ENCODE measurements at places on chromosomes 1 and 21.

- H3K36me3 ChIP-seq: peaks cover 6% of the 10 kb centered on the region
- no peak overlapping the region for H3K4me3 ChIP-seq
- DNase-seq: no peak
- no peak overlapping the region for H3K27ac ChIP-seq
These were observed 27.8 kb downstream of the WNT2B start for GRCh38 chr1:112536561-112536960.

- H3K27me3 ChIP-seq: no peaks in the 10 kb centered on the region
- no peaks in the 10 kb centered on the region for H3K4me1 ChIP-seq
- H3K4me3 ChIP-seq: no peak overlapping the region
- DNase-seq: no peak
These were observed 199.2 kb upstream of the ST6GALNAC5 start for GRCh38 chr1:76668046-76668445.

DNA sequence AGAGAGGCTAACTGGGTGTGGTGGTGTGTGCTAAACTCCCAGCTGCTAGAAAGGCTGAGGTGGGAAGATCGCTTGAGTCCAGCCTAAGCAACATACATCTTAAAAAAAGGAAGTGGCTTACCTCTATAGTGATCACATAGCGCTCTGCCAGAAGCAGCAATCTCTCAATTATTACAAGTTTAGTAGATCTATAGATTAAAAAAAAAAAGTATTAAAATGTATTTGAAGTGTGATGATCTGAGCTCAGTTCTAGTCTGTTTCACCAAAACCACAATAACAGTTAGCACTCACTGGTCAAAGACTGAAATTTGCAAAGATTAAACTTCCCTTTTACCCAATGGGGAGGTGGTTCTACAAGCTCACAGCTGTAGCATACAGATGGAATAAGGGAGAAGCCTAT lies 76.3 kb downstream of the USP24 start:
- no peak overlapping the region for H3K27ac ChIP-seq
- no peaks in the 10 kb centered on the region for H3K27me3 ChIP-seq
- H3K4me3 ChIP-seq: no peak overlapping the region
- peaks cover 30% of the 10 kb centered on the region for H3K36me3 ChIP-seq
- no peak for DNase-seq

- H3K36me3 ChIP-seq: no peaks in the 10 kb centered on the region
- H3K4me3 ChIP-seq: no peak overlapping the region
- peaks cover 4% of the 10 kb centered on the region for H3K27me3 ChIP-seq
- DNase-seq: no peak
- peaks cover 3% of the 10 kb centered on the region for H3K4me1 ChIP-seq
- H3K27ac ChIP-seq: no peak overlapping the region
These were observed 58.0 kb downstream of the STUM start for GRCh38 chr1:226606311-226607267.

DNA sequence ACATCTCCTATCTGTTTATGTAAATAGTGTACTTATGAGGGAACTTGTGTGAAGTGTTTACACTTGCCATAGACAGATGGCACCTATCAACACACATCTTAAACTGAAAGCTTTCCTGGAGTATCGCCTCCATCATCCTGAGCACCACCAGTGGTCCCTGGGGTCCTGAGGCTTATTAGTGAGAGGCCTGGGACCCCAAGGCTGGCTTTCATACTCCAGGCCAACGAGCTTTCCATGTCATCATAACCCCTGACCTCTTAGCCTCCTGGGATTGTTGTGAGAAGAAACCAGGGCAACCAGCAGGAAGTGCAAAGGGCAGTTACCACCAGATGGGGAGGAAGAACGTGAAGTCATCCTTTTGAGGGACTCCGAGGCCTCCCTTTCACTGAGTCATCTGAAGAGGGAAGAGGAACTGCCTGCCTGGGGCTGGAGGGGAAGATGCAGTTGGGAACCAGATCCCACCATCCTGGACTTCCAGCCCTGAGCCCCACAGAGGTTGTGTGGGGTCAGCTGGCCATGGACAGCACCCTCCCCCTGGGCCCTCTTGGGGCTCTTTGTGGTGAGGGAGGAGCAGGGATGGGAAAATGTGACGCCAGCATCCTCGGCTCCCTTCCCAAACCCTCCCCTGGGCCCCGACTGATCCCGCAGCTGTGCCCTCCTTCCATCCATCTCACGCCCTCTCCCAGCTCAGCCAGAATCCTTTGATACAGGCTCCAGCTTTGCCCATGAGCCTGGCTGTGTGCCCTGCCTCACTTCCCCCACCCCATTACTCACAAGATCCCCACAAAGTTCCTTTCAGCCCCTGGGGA lies 5.8 kb downstream of the INKA2 start:
- H3K4me1 ChIP-seq: peaks cover 15% of the 10 kb centered on the region
- no peak for DNase-seq
- H3K27ac ChIP-seq: peak overlapping the region; percentile 38
- H3K27me3 ChIP-seq: peaks cover 8% of the 10 kb centered on the region
- H3K4me3 ChIP-seq: no peak overlapping the region
- H3K36me3 ChIP-seq: no peaks in the 10 kb centered on the region

GRCh38 chr1:238652346-238652968 lies 733.9 kb upstream of the CHRM3 start:
- H3K27me3 ChIP-seq: no peaks in the 10 kb centered on the region
- no peak overlapping the region for H3K4me3 ChIP-seq
- DNase-seq: no peak
- no peaks in the 10 kb centered on the region for H3K4me1 ChIP-seq
- H3K36me3 ChIP-seq: no peaks in the 10 kb centered on the region
- H3K27ac ChIP-seq: no peak overlapping the region

DNA sequence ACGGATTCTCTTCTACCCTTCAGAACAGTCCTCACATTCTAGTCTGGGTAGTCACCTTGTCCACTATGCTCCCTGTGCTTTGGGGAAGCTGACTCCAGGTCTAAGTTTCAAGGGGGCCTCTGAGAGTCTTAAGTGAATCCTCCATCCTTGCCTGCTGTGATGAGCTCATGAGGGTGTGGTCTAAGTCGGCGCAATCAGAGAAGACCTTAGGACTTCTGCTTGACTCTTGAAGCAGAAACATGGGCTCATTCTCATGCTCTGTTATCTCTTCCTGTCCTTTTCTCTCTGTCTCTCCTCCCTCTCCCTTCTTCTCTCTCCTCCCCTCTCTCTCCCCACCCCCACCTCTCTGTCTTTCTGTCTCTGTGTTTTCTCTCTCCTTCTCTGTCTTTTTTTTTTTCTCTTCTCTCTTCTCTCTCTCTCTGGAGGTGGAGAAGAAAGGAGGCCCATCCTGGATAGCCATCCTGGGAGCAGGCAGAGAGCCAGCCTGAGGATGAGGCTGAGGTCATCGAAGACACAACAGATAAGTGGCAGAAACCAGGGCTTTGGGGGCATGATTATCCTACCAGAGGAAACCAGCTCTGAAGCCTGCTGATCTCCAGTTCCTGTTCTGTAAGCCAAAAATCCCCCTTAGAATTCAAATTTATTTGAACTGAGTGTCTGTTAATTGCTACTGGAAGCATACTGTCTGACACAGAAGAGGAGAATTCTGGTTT lies 245.6 kb downstream of the SIPA1L2 start:
- H3K27ac ChIP-seq: no peak overlapping the region
- peaks cover 5% of the 10 kb centered on the region for H3K27me3 ChIP-seq
- H3K36me3 ChIP-seq: no peaks in the 10 kb centered on the region
- no peak overlapping the region for H3K4me3 ChIP-seq

DNA sequence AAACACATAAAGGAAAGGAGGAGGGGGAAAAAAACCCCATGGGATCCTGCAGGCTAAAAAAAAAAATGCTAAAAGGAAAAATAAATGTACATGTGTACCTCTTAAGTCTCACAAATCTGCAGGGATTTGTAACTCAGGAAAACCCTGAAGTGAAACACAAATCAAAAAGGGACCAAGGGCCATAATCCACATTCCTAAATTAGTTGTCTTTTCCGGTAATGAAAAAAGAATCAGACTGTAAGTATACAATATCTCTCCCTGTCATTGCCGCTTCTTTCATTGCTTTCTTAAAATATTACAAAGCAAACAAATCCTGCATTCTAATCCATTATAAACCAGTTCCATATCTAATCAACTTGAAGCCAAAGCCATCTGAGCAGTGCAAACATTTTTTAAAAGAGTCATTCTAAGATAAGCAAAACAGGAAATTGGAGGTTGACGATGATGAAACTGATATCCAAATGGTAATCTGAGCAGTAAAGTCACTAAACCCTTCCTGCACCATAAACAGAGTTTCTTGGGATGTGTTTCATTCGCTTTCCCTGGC lies 58.7 kb upstream of the SIM2 start:
- no peak for DNase-seq
- H3K27me3 ChIP-seq: peaks cover 6% of the 10 kb centered on the region
- H3K27ac ChIP-seq: no peak overlapping the region
- H3K4me1 ChIP-seq: peaks cover 9% of the 10 kb centered on the region
- no peaks in the 10 kb centered on the region for H3K36me3 ChIP-seq

GRCh38 chr1:71343686-71344416 lies 263.0 kb upstream of the ZRANB2 start:
- no peak for DNase-seq
- no peaks in the 10 kb centered on the region for H3K36me3 ChIP-seq
- H3K27me3 ChIP-seq: no peaks in the 10 kb centered on the region
- no peak overlapping the region for H3K4me3 ChIP-seq
- no peaks in the 10 kb centered on the region for H3K4me1 ChIP-seq

- H3K4me1 ChIP-seq: no peaks in the 10 kb centered on the region
- no peaks in the 10 kb centered on the region for H3K27me3 ChIP-seq
- H3K4me3 ChIP-seq: no peak overlapping the region
- H3K27ac ChIP-seq: no peak overlapping the region
These were observed 763.3 kb upstream of the BRINP3 start for GRCh38 chr1:191240925-191241324.

GRCh38 chr1:30879940-30880677 lies 28.4 kb downstream of the SDC3 start:
- no peaks in the 10 kb centered on the region for H3K36me3 ChIP-seq
- DNase-seq: no peak
- H3K4me3 ChIP-seq: no peak overlapping the region
- H3K27ac ChIP-seq: no peak overlapping the region

- no peak overlapping the region for H3K4me3 ChIP-seq
- no peak for DNase-seq
- no peaks in the 10 kb centered on the region for H3K27me3 ChIP-seq
These were observed 17.6 kb downstream of the UTP25 start for GRCh38 chr1:209845408-209845725.

DNA sequence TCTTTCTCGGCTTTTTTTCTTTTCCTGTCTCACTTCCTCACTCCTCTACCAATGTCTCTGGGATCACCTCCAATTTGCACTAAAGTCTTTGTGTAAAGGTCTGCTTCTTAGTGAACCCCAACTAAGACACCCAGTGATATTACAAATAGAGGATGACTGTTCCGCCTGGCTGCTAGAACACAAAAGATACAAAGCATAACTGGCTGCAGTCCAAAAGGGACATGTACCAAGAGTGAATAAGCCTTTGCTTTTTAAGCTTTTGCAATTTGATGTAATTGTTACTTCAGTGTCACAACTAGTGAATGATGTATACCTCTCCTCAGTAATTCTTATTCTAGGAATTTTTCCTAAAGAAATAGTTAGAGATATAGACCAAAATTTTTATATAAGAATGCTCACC lies 82.8 kb upstream of the BEND5 start:
- H3K27ac ChIP-seq: no peak overlapping the region
- no peak overlapping the region for H3K4me3 ChIP-seq
- peaks cover 3% of the 10 kb centered on the region for H3K27me3 ChIP-seq
- H3K36me3 ChIP-seq: no peaks in the 10 kb centered on the region

- DNase-seq: no peak
- no peak overlapping the region for H3K4me3 ChIP-seq
- H3K27me3 ChIP-seq: no peaks in the 10 kb centered on the region
These were observed 34.2 kb downstream of the TRIM11 start for GRCh38 chr1:228372183-228373003.

GRCh38 chr1:87669674-87670073 lies 341.0 kb downstream of the LMO4 start:
- H3K27ac ChIP-seq: no peak overlapping the region
- H3K4me1 ChIP-seq: no peaks in the 10 kb centered on the region
- no peaks in the 10 kb centered on the region for H3K36me3 ChIP-seq
- no peaks in the 10 kb centered on the region for H3K27me3 ChIP-seq
- no peak overlapping the region for H3K4me3 ChIP-seq

- no peak overlapping the region for H3K4me3 ChIP-seq
- H3K36me3 ChIP-seq: peaks cover 15% of the 10 kb centered on the region
- H3K4me1 ChIP-seq: peaks cover 54% of the 10 kb centered on the region
- no peak overlapping the region for H3K27ac ChIP-seq
- H3K27me3 ChIP-seq: no peaks in the 10 kb centered on the region
These were observed 60.6 kb downstream of the AK4 start for GRCh38 chr1:65208563-65208973.

GRCh38 chr1:151011154-151011850 lies 3.1 kb downstream of the PRUNE1 start:
- peaks cover 7% of the 10 kb centered on the region for H3K36me3 ChIP-seq
- H3K27me3 ChIP-seq: no peaks in the 10 kb centered on the region

DNA sequence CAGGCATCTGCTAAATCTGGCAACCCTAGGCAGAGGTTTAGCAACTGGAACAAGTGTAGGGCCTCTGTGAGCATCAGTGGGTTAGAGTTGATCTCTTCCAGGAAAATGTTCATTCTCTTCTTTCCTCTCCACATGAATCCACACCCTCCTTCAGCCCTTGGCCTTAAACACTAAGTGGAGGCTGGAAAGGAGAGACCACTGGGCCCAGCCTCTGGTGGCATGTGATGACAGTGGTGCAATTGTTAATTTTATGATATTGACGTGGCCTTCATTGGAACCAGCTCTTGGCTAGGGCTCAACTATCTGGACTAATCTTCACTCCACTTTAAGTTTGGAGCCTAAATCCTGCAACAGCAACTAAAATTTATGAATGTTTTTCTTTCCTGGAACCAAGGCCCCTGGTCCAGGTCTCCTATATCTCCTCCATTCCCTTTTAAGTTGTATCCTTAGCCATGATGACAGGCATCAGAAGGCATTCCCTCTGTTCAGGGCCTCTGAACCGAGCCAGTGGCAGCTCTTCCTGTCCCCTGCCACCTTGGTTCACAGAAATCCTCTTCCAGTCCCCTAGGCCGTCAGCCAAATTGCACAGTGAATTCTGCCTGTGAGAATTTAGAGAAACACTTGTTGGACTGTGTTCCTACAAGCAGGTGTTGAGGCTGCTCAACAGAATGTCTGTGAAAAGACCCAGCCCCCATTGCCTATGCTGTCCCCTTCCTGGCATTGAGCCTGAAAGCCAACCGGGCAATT lies 132.2 kb downstream of the PSMG1 start:
- no peaks in the 10 kb centered on the region for H3K36me3 ChIP-seq
- DNase-seq: no peak
- no peak overlapping the region for H3K27ac ChIP-seq
- H3K27me3 ChIP-seq: peaks cover 14% of the 10 kb centered on the region

All from activated T-helper 2 cell treated with anti-CD3 and anti-CD28 coated beads, Interferon-gamma antibody, Interleukin-2, Interleukin-4, amounts not matched to agents 10 μg/mL and 5 μg/mL and 100 μg/mL, durations not matched to agents 14 hours and 24 hours and 36 hours (primary cell).